ENCODE measurements at places on chromosomes 7 and 10.

- DNase-seq = no peak
These were observed 393 bp downstream of the ZNF467 start for GRCh38 chr7:149772956-149773434.

DNA sequence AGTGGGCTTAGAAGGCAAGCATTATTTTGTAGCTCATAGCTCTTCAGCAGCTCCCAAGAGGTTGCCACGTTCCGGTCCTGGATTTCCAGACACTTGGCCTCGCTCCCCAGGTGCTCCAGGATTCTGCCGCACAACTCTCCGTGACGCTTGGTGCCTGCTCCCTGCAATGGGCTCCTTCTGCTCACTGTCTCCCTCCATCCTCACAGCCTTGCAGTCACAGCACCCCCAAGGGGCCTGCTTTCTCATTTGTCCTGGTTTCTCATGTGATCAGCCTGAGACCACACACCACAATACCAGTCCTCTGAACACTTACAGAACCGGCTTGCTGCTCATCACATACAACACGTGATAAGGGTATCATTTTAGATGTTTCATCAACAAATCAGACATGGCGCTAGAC is 9.8 kb downstream of the IGFBP3 start:
- DNase-seq = no peak

DNA sequence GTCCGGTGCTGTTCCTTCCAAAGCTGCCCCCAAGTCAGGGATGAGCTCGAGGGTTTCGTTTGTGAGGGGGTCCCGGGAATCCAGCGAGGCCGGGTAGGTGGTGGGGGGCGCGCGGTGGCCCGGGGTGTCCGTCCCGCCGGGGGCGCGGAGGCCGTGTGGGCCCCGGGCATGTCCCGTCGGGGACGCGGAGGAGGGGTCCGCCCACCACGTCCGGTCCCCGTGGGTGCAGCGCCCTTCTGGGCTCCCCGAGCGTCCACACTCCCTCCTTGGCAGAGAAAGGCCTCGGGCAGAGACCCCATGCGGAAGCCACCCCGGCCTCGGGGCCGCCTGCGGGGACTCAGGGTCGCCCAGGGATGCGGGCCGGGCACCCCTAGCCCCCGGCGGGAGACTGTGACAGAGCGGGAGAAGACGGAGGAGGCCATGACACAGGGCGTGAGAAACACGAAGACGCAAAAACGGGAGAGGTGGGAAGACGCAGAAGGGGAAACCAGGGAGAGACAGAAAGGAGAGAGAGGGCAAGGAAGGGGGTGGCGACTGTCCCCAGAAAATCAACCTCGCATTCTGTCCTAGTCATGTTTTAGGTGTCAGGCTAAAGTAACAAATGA is 640 bp upstream of the ZNF425 start:
- no peak for DNase-seq

DNA sequence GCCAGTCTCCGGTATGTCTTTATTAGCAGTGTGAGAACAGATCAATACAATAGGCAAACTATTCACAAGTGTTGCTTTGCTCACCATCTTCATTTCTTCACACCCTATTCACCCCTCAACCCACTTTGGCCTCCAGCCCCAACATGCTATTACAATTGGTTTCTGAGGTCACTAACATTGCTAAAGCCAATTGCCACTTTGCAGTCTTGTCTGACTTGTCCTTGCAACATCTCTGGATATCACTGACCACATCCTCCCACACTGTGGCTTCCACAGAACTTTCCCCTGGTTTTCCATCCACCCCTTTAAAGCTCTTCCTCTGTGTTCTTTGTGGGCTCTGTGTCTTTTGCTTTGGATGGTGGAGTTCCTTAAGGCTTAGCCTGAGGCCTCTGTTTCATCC is 5.2 kb upstream of the APBB1IP start:
- no peak for DNase-seq

DNA sequence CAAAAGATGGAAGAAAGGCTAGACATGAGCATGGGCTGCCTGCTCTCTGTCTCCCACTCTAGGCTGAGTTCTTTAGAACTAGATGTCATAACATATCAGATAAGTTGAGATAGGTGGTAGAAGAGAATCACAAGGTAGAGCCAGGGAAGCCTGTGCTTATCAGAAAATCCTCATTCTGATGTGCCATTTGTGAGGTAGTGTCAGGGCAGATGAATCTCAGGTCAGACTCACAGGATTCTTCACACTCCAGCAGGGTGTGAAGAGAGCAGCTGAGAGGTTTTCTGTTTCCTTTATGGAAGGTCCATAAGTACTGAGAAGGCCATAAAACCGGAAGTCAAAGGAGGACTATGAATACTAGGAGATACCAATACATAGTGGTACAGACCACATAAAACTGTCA is 132.9 kb downstream of the RNLS start:
- no peak for DNase-seq

- DNase-seq = no peak
These were observed 242.7 kb upstream of the SEMA3C start for GRCh38 chr7:81161451-81162075.

- DNase-seq = no peak
These were observed 25.3 kb downstream of the XPNPEP1 start for GRCh38 chr10:109898007-109898406.

GRCh38 chr10:116521424-116522290 is 24.1 kb upstream of the PNLIP start:
- DNase-seq = no peak

DNA sequence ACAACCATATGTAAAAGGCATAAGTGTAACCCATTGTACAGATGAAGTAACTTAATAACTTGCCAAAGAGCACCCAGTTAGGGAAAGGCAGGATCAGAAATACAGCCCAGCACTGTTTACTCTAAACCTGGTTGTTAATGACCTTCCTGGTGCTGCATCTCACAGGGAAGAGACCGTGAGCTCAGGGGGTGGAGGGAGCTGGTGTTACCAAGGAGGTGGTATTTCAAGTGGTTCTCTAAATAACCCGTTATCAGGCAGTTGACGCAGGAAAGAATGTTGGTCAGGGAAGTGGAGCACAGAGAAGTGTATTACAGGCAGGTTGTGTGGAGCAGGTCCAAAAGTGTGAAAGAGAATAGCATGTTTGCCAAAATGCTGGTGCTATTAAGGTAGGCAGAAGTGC is 4.4 kb upstream of the ST7 start:
- no peak for DNase-seq

DNA sequence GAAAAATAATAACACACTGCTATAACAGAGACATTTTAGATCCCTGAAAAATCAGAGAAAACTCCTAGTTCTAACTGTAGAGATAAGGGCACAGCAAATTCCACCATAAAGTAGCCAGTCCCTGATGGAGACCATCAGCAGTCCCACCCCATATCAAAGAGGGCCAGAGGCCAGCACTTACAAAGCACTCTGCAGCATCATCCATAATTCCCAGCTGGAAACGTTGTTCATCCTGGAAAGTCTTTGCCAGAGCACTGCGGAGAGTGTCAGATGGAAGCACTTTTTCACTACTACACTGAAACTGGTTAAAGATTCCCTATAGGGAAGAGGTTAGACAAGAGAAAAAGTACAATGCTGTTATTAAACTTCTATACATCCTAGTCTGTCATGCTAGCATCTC is 45.8 kb downstream of the USP54 start:
- no peak for DNase-seq

DNA sequence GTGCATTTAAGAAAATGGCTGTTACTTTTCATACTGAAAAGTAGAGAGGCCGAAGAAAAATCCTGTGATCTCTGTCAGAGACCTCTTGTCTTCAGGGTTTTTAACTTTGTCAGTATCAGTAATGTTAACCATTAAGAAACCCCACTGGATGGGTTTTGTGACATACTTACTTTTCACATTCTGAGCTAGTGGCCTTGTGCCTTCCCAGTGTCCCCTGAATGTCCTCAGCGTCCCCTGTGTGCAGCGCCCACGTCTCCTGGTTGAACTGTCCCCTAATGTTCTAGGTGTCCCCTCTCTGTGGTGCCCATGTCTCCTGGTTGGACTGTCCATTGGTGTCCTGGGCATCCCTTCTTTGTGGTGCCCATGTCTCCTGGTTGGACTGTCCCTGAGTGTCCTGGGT is 9.6 kb downstream of the DYNC2I1 start:
- DNase-seq = no peak

- DNase-seq = no peak
These were observed 77.9 kb downstream of the CCNY start for GRCh38 chr10:35413985-35414861.

- no peak for DNase-seq
These were observed 14.2 kb downstream of the ZNF92 start for GRCh38 chr7:65387891-65388290.

GRCh38 chr7:132381742-132382472 is 194.4 kb downstream of the PLXNA4 start:
- no peak for DNase-seq

- no peak for DNase-seq
These were observed 73.3 kb downstream of the CXCL12 start for GRCh38 chr10:44311563-44312051.

DNA sequence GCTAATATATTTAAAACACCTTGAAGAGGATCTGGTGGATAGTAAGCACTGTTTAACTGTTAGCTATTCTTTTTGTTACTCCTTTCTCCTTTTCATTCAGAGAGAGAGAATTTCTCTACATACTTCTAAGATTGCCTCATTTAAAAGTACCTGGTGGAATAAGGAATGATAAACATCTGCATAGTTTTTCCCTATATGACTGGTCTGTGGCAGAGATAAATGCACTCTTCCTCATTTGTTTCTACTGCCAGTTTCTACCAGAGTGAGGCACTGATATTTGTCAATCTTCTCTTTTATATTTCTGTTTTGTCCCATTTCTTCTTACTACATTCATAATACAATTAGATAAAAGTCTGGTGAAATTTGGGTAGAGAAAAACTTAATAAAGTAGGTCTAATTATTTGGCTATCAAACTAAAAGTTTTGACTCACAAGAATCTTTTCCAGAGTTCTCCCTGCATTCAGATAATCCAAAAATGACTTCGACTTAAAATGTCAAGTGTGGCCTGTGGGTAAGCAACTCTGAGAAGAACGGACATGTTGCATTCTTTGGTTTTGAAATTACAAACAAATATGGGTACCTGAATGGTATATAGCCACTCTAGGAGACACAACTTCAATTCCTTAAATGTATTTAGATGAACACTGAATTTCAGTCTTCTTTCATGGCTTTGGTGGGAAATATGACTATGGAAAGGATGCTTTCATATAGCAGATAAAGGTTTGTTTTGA is 38.8 kb downstream of the RNLS start:
- DNase-seq = no peak

DNA sequence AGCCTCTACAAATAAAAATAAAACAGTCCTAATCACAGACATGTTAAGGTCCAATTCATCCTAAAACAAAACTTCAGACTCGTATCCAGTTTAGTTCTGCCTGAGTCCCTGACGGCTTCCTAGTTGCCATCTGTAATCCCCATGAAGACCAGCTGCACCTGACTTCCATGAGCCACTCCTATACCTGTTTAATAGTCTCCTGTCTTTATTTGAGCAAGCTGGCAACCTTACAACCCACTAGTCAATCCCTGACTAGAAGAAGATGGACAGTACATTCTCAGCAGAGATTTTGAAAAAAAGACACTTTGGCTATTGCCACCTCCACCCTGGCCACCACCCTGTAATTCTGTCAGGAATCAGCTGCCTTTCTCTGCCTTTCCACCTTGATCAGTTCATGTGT is 197.7 kb downstream of the HIBADH start:
- no peak for DNase-seq

DNA sequence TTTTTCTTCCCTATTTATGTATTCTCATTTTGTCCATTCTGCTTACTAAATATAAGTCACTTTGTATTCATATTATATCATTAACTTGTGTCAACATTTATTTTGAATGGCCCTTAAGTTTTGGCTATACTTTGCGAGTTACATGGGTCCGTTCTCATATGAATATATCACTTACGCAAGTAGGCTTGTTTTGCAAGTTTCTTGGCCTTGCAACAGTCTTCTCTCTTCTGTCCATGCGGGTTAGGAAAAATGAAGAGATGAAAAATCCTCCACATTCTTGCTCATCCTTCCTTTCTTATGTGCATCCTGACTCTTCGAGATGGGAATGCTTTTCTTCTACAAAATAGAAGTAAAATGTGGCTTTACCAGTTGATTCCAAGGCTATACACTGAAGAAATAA is 82.8 kb downstream of the GPR158 start:
- DNase-seq = no peak

DNA sequence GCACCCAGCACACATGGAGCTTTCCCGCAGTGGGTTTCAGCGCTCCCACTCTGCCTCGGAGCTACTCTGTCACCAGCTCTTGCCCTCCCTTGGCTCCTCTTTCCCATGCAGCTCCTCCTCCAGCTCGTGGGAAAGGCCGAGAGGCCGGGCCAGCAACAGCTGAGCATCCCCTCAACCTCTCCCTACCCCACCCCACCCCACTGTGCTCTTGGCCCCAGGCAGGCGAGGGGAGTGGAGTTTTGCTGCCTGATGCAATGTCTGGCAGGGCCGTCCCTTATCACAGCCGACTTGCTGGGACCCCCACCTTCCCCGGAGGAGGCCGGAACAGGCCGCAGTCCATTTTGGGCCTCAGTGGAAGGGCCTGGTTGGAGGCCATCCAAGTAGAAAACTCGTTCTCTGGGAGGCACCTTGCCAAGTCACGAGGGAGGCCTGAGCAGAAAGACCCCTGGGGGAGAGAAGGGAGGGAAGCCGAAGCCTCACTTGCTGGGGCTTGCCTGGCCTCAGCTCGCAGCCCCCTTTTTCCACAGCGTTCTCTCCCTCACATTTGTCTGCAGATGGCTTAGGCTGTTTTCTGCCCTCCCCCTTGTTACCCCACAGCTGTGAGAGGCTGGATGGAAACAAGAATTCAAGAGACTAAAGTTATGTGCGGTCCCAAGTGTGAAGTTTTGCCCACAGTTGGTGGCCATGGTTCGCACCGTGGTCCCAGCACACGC is 35.3 kb downstream of the CHST3 start:
- DNase-seq = no peak

DNA sequence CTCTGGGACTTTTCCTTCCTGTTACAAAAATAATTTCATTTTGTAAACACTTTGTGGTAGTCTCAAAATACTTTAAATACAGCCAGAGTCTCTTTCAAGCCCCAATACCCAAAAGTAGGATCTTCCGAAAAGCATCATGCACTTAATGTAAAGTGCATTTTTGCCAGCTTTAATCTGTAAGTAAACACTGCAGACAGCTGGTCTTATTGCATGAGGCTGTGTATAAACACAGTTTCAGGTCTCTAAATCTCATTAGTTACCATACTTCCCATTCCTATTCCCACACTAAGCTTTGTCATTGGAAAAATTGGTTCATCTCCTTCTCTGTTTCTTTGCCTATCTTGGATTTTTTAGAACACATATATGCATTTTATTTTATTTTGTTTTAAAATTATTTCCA is 87.6 kb upstream of the GNAI1 start:
- DNase-seq = no peak
